ENCODE measurements at places on chromosomes 3 and 15.

DNA sequence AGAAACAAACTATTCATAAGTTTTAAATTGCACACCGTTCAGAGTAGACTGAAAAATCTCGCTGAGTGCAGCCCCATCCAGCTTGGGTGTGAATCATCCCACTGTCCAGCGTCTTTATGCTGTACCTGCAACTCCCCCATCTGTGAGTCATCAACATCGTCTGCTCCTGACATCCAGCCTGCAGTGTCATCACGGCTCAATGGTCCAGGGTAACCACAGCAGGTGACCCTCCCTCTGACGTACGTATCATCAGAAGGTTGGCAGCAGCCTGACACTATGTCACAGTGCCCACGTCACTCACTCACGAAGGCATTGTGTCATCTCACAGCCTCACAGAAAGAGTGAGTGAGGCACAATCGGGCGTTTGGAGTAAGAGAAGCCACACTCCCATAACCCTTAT, 65.2 kb downstream of the TPRA1 start:
- no peak for DNase-seq

DNA sequence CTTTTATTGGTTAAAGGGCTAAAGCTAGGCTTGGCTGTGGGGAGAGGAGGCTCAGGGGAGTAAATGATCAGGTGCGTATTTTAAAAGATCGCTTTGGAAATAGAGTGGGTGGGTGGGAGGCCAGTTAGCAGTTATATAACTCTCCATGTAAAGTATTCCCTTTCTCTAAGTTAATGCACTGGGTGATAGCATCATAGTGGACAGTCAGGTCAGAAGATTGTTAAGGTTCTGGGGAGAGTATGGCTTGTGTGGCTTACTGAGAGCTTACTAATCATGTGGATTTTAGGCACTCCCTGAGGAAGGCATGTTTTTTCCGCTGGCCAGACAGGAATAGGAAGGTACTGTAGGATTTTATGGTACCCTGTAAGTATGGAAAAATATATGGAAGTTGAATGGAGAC, 6.3 kb upstream of the EIF3J start:
- DNase-seq: no peak

GRCh38 chr3:10004960-10005564, 18.4 kb upstream of the EMC3 start:
- no peak for DNase-seq

- peak; percentile 18 for DNase-seq
Observed at GRCh38 chr3:127628788-127629466, at the start of gene PODXL2. PODXL2 (plus strand) TSS chr3:127629185; CDS start chr3:127629220, 35 bp downstream.

GRCh38 chr3:71905426-71905825, 120.5 kb upstream of the PROK2 start:
- peak; percentile 78 for DNase-seq

Measured in CD14-positive monocyte (primary cell).